ENCODE measurements at places on chromosomes 7 and 10.

GRCh38 chr7:155064186-155064585 is 5.9 kb upstream of the HTR5A start:
- DNase-seq = no peak

DNA sequence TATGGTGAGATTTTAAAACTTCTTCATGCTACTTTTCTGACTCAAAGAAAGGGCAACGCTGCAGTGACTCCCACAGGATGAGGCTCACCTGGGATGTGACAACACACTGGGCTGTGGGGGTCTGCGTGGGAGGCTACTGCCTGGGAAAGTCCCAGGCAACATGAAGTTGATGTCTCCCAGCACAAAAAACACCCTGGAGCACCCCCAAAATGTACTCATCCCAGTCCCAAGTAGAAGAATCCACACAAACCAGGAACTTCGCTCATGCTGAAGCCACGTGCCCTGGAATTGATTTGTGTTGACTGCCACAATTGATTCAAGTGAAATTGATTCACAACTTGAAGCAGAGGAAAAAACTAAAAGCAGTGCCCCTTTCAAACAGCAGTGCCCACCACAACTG is 24.9 kb upstream of the PTPRN2 start:
- no peak for DNase-seq

DNA sequence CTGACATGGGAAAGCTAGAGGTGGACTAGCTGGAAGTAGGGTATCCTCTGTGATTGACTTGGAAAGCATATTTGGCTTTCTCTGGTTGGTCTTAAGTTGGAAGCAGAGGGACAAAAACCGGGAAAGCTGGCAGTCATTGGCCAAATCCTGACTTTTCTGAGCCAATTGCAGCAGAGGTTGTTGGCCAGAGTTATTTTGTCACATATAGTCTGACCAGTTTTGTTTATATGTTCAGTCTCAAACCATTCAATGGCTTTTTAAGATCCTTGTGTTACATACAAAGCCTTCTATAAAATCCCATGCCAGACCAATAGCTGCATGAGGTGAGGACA is 6.3 kb downstream of the CFAP69 start:
- no peak for DNase-seq

- no peak for DNase-seq
Observed at GRCh38 chr7:100561491-100562194, 12.1 kb downstream of the SAP25 start.

- no peak for DNase-seq
Observed at GRCh38 chr10:6279540-6280267, 77.0 kb downstream of the PFKFB3 start.

- no peak for DNase-seq
Observed at GRCh38 chr10:3094609-3095036, 27.3 kb downstream of the PFKP start.

- DNase-seq = peak; percentile 77
Observed at GRCh38 chr7:50304129-50304910, at the start of gene IKZF1. IKZF1 (plus strand) TSS chr7:50304716; CDS start chr7:50319062, 14,346 bp downstream.

DNA sequence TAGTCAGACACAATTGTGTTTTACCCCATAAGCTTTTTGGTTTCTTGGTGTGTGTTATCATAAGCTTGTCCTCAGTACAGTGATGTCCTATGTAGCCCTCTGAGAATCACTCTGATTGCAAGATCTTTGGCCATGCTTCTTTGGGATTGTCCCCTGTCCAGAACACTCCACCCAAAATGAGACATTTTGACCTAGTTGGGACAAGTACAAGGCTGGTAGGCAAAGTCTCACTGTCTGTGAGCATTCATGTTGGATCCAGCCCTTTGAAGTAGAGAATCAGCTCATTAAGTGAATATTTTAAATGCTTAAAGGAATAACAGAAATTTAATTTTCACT is 28.9 kb upstream of the PCGF5 start:
- no peak for DNase-seq

DNA sequence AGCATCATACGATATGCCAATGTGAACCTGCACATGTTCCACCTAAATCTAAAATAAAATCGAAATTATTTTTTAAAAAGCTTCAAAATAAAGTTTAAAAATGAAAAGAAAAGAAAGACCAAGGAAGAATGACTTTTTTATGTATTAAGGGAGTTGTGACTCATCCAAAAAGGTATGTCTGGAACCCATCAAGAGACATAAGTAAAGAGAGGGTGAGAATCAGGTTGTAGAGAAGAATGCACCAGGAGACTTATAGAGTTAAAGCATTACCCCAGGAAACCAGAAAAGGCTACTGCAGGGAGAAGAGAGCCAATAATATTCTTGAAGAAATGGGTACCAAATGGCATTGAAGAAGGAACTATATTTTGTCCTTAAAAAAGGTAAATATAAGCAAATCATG is 69.8 kb downstream of the CTTNBP2 start:
- DNase-seq = no peak

- no peak for DNase-seq
Observed at GRCh38 chr7:22288202-22288601, 68.8 kb downstream of the RAPGEF5 start.

- DNase-seq = no peak
Observed at GRCh38 chr7:141378405-141378804, 172.8 kb upstream of the AGK start.

DNA sequence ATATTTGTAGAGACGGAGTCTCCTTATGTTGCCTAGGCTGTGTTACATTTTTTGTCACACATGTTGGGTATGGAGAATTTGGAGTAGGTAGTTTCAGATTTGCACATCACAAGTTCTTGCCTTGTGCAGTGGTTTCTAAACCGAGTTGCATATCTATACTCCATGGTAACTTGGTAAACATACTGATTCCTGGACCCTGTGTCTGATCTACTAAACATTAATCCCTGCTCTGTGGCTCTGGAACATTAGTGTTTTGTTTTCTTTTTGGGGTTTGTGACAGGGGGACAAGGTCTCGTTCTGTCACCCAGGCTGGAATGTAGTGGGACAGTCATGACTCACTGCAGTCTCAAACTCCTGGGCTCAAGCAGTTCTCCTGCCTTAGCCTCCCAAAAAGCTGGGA is 24.7 kb downstream of the AUTS2 start:
- DNase-seq = no peak

DNA sequence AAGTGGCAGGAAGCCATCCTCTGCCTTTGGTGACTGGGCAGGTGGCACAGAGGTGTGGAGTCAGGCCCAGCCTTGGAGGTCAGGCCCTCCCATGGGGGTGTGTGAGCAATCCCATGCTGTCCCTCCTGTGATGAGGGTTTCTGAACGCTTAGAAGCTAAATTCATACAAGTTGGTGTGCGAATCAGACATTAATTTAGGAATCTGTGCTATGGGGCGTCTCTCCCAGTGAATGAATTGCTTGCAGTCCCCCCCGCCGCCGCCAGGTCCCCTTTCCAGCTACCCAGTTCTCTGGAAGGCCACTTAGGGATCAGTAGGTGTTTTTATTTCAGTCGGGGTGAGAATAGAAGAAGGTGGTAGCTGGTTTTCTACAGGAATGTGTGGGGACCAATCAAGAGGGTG is 37.5 kb downstream of the LRRC18 start:
- DNase-seq = no peak

DNA sequence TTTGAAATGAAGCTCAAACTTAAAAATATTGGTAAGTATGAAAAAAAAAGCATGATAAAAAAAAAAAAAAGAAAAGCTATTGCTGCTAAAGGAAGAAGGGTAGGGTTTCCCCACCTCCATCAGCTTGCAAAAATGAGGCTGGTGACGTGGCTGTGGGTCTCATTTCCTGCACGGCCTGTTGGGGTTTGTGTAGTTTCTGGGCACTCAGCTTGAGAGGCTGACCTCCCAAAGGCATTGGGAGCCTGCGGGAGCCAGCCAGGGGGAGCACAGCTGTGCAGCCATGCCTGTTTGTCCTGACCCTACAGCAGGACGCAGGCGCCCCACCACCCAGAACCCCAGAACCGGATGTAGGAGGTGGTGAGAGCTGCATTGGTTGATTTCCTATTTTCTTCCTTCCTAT is 48.8 kb upstream of the CARD11 start:
- DNase-seq = peak; percentile 70

- DNase-seq = no peak
Observed at GRCh38 chr7:113246738-113247137, 128.4 kb upstream of the SMIM30 start.

GRCh38 chr7:72038022-72038732 is 374.0 kb downstream of the CALN1 start:
- DNase-seq = no peak

DNA sequence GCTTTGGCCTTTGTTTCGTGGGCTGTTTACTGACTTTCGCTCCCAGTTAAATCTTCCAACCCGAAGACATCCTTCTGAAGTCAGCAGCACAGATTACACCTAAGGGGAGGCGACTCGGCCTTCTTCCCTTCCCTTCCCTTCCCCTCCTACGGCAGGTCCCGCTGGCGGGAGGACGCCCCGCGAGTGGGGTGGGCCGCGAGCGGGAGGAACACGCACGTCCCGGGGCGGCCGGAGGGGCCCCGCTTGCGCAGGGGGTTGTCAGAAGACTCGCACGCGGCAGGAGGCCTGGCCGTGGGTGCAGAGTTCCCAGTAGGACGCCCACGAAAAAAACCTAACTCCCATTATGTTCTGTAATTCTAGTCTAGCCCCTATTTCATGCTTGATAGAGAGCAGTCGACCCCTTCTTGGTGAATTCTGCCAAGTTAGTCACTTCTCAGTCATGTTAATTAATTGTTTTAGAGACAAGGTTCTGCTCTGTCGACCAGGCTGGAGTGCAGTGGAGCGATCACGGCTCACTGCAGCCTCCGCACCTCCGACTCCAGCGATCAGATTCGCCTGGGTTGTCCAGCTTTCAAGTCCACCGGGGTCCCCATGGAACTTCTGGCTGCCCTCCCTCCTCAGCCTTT is 19.2 kb upstream of the ZNF32 start:
- no peak for DNase-seq

GRCh38 chr7:88866265-88866863 is 70.8 kb upstream of the TEX47 start:
- DNase-seq = no peak

- peak; percentile 56 for DNase-seq
Observed at GRCh38 chr10:22022257-22023032, 18.9 kb upstream of the DNAJC1 start.

- DNase-seq = no peak
Observed at GRCh38 chr7:65983965-65984658, 2.1 kb upstream of the GUSB start.
